Lung (tissue), 17 donors: ENCODE measurements at places on chromosomes 16 and 17.

DNA sequence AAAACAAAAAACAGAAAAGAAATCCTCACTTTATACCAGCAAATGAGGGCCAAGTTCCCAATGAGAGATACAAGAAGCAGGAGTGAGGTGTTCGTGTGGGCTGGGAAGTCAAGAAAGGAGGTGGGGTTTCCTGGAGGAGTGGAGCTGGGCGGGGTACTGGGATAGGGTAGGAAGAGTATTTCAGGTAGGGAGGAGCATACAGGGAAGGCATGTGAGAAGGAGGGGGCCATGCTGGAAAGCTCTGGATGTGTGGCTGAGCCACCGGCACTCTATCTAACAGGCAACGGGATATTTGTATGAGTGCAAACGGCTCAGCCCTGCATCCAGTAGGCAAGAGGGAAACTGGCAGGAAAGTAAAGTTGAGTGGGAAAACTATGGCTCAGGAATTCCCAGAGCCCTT, 4.2 kb downstream of the OR3A2 start:
- no peak for DNase-seq
- no peak overlapping the region for H3K27ac ChIP-seq
- H3K4me3 ChIP-seq, result no peak overlapping the region
- H3K4me1 ChIP-seq, result peaks cover 2% of the 10 kb centered on the region
- H3K27me3 ChIP-seq, result peaks cover 7% of the 10 kb centered on the region

- no peak for DNase-seq
- peaks cover 5% of the 10 kb centered on the region for H3K4me1 ChIP-seq
- H3K27ac ChIP-seq, result peak overlapping the region; percentile 69
- H3K27me3 ChIP-seq, result no peaks in the 10 kb centered on the region
Observed at GRCh38 chr16:660132-660458, 7.8 kb upstream of the RHOT2 start.

GRCh38 chr17:64020056-64020766, at the start of gene ICAM2:
Gene ICAM2 (minus strand): TSS chr17:64020633. CDS start chr17:64006691, 13,942 bp downstream.
- DNase-seq, result peak; percentile 62
- H3K27me3 ChIP-seq, result no peaks in the 10 kb centered on the region
- H3K4me1 ChIP-seq, result no peaks in the 10 kb centered on the region
- H3K27ac ChIP-seq, result peak within 1 kb of the TSS; percentile 58
- H3K36me3 ChIP-seq, result no peaks in the 10 kb centered on the region

- no peaks in the 10 kb centered on the region for H3K36me3 ChIP-seq
- no peaks in the 10 kb centered on the region for H3K27me3 ChIP-seq
- H3K27ac ChIP-seq, result no peak overlapping the region
Observed at GRCh38 chr16:22912654-22913053, 98.7 kb downstream of the HS3ST2 start.

DNA sequence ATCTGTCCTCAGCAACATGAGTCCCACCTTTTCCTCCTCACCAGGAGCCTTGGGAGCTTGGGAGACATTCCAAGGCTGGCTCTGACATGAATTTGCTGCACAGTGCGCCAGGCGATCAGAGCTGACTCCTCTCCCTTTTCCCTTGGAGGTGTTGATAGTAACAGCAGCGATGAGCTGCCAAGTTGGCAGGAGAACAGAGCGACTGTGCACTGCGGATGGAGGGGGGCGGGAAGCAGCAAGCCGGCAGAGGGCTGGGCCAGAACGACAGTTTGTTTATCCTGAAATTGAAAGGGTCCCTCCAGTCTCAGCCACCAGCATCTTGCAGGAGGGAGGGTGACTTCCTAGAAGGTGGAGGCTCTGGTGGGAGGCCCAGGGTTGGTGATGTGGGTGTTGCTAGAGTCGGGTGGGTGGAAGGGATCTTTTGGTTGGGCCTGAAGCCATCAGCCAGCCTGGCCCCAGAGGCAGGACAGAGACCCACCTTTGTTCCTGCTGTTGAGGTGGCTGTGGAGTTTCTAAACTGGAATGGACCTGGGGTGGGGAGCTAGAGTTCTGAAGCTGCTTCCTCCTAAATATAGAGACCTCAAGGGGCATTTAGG, 22.5 kb upstream of the DYNLL2 start:
- H3K27me3 ChIP-seq, result no peaks in the 10 kb centered on the region
- peaks cover 4% of the 10 kb centered on the region for H3K4me1 ChIP-seq
- no peak overlapping the region for H3K4me3 ChIP-seq
- peak overlapping the region; percentile 53 for H3K27ac ChIP-seq
- H3K36me3 ChIP-seq, result no peaks in the 10 kb centered on the region
